ENCODE measurements at places on chromosomes 3 and 15. TPM values are rescaled to one million over a fixed set of nuclear protein-coding genes. Genes with fewer than 3 reads are reported as not detected.

The MST1 gene
- total RNA-seq = 0.72 TPM

The OR5K2 gene
- total RNA-seq = not detected

The FRG2C gene
- total RNA-seq = not detected

The OIP5 gene
- total RNA-seq = 38.0 TPM

The DNAJB11 gene
- total RNA-seq = 175 TPM

The CCR3 gene
- total RNA-seq = not detected

The TUSC7 gene
- total RNA-seq = not detected

All from A172 (cell line).